ENCODE measurements at places on chromosomes 7 and 10.

DNA sequence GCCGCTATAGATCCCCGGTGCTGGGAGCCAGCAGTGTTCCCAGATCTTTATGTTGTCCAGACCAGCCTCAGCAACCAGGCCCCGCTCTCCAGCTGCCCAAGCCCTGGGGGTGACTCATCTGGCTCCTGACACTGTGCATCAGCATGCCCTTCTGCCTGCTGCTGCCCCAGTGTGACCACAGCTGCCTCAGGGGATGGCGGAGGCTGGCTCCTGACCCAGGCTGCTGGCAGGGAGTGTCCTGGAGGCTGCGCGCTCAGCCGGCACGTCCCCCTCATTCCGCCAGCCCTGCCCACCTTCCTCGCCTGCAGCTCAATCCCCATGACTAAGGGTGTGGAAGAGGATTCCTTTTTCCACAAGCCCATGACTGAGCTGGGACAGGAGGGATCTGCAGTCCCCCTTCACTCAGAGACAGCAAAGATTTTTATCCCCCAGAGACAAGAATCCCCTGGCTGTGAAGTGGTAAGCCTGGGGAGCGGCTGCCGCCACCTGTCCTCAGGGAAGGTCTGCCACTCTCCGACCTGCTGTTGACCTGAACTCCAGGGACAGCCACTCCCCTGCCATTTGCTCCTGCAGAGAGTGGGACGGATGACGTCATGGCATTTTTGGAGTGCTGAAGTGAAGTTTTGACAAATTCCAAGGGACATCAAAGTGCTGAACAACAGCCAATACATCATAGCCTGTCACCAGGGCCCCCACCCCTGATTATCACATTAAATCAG, 182.8 kb upstream of the BMPER start:
- DNase-seq, result no peak

- DNase-seq, result no peak
Measured at GRCh38 chr10:91983416-91983815, 59.8 kb downstream of the BTAF1 start.

- DNase-seq, result no peak
Measured at GRCh38 chr10:69382382-69383117, 34.2 kb downstream of the TACR2 start.

GRCh38 chr7:23864973-23865372, 155.0 kb downstream of the STK31 start:
- DNase-seq, result no peak

- no peak for DNase-seq
Measured at GRCh38 chr7:142356166-142356565, 98.3 kb upstream of the PRSS58 start.

DNA sequence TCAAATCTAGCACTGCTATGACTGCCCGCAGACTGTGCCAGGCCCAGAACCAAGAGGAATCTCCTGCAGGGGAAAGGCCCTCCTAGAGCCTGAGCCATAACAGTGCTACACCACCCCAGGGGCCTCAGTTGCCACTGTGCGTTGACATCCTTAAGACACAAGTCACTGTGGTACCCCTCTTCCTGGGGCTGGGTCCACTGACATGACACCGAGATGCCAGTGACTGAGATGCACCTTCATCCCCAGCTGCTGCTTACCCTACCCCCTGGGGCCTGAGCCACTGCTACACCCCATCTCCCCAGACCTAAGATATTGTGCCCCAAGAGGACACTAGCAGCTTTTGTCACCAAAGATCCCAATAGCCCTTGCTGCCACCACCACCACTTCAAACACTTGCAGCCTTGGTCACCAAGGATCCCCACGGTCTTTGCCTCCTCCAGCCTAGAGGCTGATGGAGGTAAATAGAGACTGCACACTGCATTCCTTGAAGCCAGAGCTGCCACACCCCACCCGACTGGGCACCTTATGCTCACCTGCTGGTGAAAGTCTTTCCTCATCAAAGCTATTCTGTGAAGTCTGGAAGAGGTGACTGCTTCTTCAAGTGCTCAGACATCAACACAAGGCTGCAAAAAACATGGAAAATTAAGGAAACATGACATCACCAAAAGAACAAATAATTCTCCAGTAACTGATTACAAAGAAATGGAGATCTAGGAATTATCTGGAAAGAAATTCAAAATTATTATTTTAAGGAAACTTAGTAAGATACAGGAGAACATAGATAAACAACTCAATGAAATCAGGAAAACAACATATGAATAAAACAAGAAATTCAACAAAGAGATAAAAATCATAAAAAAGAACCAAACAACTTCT, 40.4 kb upstream of the SHH start:
- DNase-seq, result no peak

DNA sequence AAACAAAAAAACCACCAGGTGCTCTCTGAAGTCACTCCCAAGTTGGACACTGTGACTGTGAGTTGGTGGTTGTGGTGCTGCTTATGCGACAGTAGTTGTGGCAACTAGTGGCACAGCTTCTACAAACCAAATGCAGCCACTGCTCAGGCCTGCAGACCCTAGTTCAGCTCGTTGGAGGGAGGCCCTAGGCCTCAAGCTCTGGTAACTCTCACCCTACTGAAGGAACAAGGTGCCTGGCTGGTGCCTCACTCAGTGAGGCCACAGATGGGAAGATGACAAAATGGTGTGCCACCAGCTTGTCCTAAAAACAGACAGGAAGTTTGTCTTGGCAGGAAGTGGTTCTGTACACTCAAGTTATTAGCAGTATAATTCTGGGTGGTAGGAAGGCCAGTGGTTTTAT, 45.3 kb upstream of the RAPGEF5 start:
- no peak for DNase-seq

GRCh38 chr10:98115031-98115787, 19.2 kb upstream of the R3HCC1L start:
- DNase-seq, result no peak

Data from activated naive CD4-positive, alpha-beta T cell (primary cell).